ENCODE measurements at places on chromosomes 3 and 15.

GRCh38 chr3:47410801-47411646 is 30.2 kb downstream of the PTPN23 start:
- no peak for DNase-seq

GRCh38 chr3:13927295-13927694 is 47.4 kb upstream of the WNT7A start:
- DNase-seq: no peak

GRCh38 chr3:29585368-29585767 is 304.5 kb downstream of the RBMS3 start:
- peak; percentile 28 for DNase-seq

DNA sequence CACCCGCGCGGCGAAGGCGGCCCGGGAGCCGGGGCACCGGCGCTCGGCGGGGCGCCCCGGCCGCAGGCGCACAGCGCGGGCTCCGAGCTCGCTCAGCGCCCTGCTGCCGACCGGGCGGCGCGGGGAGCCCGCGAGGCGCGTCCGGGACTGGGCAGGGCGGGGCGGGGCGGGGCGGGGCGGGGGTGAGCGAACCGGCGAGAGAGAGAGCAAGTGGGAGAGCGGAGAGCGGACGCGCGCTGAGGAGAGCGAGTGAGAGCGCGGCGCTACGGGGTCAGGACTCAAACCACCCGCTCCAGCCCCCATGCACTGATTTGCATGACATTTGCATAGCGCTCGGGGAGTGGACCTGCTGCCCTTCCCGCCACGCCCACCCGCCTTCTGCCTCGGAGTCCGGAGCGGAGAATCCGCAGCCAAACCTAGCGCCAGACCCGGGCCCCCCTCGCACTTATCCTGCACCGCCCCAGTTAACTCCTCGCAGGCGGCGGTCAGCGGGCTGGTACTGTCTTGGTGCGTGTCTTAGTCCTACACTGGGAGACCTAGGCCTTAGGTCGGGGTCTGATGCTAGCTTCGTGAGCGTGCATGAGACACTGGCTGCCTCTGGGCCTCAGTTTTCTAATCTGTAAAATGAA is at the start of gene MYLK:
Gene MYLK, minus strand, starts transcription at position 130 of the 629 bp plus-strand sequence. CDS start 90,491 bp downstream, outside the sequence.
- DNase-seq: peak; percentile 61

DNA sequence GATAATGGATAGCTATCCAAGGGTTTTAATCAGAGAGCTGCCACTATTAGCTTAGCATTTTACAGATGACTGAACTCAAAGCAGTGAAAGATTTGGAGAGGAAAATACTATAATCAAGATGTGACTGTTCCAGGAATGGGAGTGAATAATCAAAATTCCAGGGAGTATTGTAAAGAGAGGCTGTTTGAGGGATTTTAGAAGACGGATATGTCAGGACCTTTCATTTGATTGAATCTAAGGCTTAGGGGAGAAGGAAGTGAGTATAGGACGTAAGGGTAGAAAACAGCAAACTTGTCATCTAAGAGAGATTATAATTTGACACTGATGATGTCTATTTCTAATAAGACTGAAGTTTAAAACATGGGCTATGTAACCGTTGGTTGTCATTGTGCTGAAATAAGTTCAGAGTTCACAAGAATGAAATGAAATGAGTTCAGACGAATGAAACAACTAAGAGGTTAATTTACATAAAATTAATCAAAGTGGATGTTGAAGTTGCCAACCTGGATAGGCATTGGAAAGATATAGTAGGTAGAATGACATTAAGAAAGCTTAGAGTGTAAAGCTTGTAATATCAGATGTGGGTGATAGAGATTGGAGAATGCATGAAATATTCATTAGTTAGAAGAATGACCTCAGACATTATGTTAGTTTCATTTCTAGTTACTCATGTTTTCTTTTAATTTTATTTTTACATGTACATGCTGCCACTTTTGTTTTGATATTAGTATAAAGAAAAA is 842.8 kb downstream of the SI start:
- DNase-seq: no peak

DNA sequence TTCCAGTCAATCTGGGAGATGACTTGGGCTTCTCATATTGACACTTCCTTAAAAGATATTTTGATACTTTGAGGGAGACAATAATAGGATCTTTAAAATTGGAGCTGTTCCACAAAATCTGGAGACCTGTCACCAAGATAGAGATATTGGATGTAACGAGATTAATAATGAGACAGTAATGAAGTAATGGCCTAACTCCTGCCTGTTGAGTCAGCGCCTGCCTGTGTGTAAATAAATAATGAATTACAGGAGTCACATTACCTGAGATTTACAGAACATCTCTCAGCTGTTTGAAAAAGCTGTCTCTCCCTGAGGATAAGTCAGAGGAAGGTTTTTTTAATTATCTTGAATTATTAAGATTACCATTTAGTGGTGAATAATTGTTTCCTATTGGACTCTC is 43.8 kb upstream of the MITF start:
- DNase-seq: peak; percentile 63

DNA sequence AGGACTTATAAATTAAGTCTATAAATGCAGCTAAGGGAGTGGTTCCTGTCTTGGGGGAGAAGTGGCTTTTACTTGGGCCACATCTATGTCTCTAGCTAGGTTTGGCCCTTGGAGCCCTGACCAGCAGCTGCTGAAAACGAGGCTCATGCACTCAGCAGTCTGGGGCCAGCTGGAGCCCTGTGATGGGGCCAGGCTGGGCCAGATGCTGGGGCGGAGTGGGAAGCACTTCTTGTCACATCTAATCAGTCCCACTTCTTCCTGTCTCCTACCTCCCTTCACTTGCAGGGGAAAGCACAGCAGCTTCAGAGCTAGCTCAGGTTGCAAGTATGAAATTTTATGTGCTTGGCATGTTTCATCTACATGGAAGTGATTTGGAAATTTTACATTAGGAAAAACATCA is 209.9 kb upstream of the ROPN1 start:
- DNase-seq: no peak

DNA sequence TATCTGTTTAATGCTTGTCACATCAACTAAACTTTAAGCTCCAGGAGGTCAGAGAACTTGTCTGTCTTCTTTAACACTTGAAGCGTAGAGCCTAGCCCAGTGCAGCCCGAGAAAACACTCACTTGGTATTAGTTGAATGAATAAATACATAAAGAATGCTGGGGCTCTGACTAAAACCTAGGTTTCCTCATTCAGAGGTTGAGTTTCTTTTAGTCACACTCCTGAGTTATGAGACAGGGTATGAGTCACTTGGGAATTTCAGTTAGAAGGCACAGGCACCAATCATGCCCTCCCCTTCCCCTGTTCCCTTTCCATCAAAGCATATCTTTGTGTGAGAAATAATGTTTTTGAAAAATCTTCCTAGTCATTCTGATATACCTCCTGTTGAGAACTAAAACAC is 589.8 kb upstream of the DPPA4 start:
- DNase-seq: peak; percentile 98

Data from bronchial epithelial cell (primary cell).